ENCODE measurements at places on chromosomes 7 and 10.
A peak's percentile ranks its signal among the peaks of the same experiment; 100 is the strongest.

DNA sequence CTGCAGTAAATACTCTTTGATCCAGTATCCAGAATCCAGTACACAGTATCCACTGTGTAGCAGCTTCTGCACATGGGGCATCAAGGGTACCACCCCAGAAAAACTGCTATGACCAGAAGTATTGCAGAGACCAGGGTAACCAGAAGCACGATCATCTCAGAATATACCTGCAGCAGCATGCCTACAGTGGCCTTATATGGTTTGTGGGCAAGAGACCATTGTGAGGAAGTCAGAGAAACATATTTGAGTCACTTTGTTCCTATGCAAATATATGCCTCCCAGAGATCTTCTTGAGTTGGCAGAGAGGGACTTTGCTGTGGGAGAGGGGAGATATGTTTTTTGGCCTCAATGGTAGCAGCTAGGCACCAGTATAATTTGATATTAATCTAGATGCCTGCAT lies 206.4 kb upstream of the LRRTM3 start:
- DNase-seq, result no peak

- no peak for DNase-seq
Observed at GRCh38 chr7:77543910-77544309, 6.8 kb downstream of the PTPN12 start.

DNA sequence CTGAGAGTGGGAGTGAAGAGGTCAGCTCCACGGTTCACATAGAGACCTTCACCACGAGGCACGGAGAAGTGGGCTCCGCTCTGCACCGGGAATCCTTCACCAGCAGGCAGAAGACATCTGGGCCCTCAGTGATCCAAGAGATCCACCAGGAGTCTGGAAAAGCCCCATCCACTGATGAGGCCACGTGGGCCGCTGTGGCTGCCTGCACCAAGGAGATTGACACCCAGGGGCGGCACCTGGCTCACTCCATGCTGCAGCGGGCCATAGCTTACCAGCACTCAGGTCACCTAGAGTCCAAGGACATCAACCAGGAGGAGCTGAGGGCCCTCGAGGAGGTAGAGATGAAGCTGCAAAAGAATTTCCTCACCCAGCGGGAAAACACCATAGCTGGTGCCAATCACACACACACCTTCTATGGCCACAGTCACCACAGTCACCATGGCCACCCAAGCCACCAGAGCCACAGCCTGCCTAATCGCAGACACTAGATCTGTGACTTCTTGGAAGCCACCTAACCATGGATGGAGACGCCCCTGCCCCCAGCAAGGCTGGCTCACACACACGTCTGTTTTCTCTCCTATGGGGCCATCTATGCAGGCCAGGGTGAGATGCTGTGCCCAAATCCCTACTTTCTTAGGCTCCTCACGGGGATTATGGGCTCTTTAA lies 694 bp downstream of the C10orf62 start:
- no peak for DNase-seq

DNA sequence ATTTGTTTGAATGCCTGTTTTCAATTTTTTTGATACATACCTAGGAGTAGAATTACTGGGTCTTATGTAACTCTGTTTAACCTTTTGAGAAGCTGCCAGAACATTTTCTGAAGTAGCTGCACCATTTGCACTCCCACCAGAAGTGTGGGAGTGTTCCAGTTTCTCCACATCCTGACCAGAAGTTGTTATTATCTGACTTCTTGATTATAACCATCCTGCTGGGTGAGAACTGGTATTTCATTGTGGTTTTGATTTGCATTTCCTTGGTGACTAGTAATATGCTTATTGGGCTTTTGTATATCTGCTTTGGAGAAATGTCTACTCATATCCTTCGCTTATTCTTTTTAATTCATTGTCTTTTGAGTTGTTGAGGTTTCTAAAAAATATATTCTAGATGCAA lies 117.2 kb upstream of the GLCCI1 start:
- DNase-seq, result no peak

GRCh38 chr10:91700788-91701444 lies 68.0 kb upstream of the PPP1R3C start:
- no peak for DNase-seq

- no peak for DNase-seq
Observed at GRCh38 chr10:74081192-74081803, 69.3 kb downstream of the AP3M1 start.

DNA sequence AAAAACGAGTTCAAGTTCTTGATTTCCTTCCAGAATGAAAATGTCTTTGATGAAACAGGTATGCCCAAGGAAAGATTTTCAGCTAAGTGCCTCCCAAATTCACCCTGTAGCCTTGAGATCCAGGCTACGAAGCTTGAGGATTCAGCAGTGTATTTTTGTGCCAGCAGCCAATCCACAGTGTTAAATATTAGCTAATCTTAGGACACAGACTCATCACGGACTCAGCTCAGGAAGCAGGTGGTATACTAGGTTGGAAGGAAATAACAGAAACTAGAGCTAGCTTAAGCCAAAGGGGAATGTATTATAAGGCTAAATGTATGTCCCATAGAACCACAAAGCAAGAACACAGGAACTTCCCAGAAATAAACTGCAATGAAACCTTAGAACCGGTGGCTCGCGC lies 151.0 kb upstream of the PRSS1 start:
- DNase-seq, result no peak

DNA sequence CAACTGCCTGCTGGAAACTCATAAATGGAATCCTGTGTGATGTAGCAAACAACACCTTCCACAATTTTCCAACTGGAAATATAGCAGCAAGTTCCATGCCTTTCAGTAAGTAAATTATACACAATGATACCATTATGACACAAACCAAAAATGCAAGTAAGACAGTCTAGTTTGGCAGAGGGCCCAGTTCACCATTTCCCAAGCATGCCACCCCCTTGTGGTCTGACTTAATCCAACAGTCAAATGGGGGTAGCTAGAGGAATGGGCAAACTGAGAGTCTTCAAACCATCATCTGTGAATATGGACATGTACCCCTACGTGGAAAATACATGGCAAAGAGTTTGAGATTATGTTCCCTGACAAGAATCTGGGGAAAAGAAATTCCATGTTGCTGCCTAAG lies 137.6 kb upstream of the VWC2 start:
- DNase-seq, result no peak

DNA sequence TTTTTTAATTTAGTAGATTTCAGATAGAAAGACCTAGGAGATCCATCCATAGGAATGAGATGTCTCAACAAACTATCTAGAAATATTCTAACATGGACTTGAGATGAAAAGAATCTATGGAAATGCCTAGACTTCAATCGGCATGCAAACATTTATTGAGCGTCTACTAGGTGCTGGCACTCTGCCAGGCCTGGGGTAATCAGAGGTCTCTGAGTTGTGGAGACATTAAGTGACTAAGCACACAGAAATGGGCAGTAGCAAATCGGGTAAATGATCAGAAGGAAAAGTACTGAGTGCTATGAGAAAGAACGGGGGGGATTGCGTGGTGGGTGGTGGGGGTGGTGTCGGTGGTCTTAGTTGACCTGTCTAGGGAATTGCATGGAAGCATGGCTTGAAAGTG lies 466.6 kb downstream of the GALNT17 start:
- no peak for DNase-seq

- DNase-seq, result no peak
Observed at GRCh38 chr10:133127291-133128125, 32.5 kb upstream of the KNDC1 start.

DNA sequence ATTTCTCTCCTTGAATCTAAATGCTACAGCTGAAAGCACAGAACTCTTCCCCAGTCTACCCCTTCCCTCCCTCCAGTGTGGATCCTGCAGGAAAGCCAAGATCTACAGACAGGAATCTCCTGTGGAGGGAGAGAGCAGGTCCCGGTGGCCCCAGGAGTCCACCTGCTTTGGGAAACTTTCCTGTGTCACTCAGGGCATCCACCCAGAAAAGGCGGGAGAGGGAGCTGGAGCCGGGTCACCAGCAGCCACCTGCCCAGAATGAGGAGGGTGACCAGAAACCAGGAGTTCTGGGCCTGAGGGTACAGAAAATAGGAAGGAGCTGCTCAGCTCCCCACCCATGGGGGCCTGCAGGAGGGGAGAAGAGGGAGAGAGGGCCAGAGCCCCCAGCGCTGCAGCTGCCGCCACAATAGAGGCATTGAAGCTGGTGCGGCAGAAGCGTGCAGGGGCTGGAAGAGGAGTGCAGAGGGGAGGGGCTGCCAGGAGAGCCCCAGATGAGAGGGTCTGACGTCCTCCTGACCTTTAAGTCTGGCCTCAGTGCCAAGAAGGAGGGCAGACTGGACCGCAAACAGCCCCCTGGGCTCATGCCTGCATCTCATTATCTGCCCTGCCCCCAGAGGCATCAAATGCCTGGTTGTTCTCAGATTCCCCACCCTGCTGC lies 56.3 kb upstream of the TMEM72 start:
- no peak for DNase-seq

DNA sequence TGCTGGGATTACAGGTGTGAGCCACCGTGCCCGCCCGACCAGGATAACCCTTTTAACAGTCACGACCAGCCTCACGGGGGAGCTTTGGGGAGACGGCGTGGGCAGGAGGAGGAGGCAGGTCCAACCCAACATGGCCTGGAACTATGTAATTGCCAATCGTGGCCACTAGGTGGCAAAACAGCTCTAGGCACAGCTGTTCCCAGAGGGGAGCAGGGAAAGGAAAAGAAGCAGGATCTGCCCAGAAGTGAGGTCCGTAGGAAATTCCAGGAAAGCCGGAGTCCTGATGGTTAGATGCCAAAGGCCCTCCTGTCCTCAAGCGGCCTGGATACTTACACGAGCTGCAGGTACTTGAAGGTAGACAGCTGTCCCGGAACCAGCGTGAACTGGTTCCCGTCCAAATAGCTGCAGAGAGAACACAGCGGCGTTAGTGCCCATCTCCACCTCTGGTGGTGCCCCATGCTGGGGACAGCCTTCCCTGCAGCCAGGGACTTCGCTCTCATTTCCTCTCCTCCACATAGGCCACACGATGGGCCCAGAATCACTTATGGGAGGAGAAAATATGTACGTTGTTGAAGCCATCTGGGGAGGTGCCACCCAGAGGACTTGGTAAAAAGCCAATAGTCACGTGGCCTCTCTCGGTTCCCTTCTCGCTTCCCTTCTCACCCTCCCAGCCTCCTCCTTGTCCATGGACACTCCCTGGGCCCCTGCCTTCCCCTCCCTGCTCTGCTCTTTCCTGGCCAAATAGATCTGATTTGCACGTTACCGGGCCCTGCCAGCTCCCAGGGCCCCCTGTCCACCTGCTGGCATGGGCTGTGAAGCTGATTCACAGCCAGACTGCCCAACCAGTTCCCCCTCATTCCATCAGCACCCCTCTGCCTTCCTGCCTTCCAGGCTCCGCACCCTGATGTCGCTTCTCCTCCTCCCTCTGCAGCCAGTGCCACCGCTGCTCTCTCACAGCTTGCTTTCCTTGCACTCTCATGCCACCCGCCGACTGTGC lies 148.1 kb downstream of the SLIT1 start:
- DNase-seq, result peak; percentile 43

DNA sequence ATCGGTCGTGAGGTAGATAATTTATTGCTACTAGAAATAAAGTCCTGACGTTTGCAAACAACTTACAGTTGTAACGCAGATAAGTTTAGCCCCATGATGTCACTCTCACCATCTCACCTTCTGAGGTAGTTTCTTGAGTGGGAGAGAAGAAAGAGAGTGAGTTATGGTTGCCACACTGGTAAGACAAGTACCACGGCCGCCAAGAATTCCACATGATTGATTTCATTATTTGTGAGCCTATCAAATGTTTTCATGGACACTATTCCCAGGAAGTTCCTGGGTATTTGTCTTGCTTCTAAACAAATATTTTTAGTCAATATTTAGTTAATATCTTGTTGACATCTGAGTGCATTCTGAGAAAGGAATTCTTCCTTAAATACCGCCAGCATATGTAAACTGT lies 339.4 kb upstream of the KIAA1217 start:
- DNase-seq, result no peak

- no peak for DNase-seq
Observed at GRCh38 chr10:79236433-79236765, 110.9 kb upstream of the PPIF start.

GRCh38 chr7:148447221-148447849 lies 143.2 kb upstream of the C7orf33 start:
- DNase-seq, result no peak

GRCh38 chr10:57809961-57810360 lies 457.7 kb downstream of the IPMK start:
- DNase-seq, result no peak

DNA sequence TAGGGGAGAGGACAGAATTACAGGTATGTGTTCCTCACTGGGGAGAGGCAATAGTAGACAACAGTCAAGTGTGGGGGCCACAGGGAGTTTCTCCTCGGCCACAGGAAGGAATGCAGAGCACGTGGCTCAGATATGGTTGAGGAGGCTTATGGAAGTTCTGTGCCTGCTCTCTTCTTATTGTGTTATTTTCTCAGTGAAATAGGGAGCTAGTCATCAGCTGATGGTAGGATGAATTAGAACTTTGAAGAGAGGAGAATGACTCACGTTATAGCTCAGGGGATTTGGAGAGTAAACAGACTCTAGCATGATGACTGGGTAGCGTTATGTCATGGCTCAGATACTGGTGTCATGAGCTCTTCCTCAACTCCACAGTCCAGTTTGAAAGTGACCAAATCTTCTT lies 308.3 kb upstream of the IGFBP3 start:
- no peak for DNase-seq

DNA sequence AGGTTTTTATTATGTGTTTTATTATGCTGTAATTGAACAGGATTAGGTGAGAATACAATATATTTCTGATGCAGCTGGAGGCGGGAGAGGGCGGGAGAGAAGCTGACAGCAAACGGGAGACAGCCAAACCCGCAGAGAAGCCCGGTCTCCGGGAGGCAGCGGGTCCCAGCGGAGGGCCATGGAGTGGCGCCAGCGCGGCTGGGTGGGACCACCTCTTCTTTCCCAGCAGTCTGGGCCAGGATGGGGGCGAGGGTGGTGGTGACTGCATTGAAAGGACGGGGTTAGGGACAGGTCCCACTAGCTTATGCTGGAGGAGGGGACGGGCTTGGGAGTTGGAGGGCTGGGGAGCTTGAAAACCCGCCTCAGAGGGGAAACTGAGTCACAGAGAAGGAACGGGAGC lies 14.5 kb upstream of the KAZALD1 start:
- DNase-seq, result no peak

DNA sequence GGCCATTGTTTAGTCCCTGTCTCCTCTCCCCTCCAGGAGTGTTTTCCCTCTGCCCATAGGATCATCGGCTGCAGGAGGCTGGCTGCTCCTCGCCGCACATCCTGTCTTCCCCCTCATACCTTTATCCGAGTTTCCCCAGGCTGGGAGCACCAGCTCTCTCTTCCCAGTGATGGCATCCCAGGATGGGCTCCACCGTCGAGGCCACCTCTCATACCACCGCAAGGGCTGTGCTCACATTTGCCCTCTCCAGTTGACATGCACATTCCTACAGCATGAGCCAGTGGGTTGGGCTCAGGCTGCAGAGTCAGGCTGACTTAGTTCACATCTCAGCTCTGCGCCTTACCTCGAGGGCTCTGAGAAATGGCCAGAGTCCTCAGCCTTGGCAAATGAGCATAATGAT lies 12.1 kb downstream of the HKDC1 start:
- no peak for DNase-seq

- DNase-seq, result no peak
Observed at GRCh38 chr7:96005271-96005670, 232.9 kb downstream of the DYNC1I1 start.

DNA sequence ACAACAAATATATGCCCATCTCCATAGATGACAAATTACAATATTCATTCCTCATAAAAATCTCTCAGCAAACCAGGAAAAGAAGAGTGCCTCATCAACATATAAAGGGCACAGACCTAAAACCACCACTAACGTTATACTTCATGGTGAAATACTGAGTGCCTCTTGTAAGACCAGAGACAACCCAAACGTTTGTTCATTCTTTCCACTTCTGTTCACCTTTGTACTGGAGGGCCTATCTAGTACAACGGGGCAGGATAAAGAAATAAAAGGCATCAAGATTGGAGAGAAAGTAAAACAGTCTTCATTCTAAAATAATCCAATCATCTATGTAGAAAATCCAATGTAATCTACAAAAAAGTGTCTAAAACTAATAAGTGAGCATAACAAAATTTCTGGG lies 79.1 kb downstream of the LARP4B start:
- no peak for DNase-seq

Data from stimulated activated CD8-positive, alpha-beta memory T cell treated with anti-CD3 and anti-CD28 coated beads, Interleukin-4, amount 100 ng/mL, for 1 hour (primary cell).